ENCODE measurements at places on chromosomes 3 and 15.
A peak's percentile ranks its signal among the peaks of the same experiment; 100 is the strongest.

DNA sequence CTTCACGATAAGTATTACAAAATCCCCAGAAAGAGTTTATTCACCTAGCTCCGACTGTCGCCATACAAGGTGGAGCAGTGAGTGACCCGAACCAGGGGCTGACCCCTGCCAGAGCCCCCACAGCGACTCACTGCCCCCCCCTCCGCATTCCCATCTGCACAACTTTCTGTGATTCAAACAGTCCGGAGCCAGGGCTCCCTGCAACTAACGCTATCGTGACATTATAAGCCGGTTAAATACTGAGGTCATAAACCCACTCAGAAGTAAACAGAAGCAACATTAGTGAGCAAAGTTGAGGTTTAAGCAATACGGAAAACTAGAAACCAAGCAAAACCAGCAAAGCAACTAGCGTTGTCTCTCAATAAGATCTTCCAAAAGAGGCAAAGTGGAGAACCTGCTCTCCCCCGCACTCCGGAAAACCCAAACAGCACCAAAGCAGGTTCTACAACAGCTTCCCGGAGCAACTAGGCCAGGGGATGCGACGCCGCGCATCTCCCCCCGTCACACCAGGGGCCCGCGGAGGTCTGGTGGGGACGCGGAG, 642 bp downstream of the SCAP start:
- no peak for DNase-seq

DNA sequence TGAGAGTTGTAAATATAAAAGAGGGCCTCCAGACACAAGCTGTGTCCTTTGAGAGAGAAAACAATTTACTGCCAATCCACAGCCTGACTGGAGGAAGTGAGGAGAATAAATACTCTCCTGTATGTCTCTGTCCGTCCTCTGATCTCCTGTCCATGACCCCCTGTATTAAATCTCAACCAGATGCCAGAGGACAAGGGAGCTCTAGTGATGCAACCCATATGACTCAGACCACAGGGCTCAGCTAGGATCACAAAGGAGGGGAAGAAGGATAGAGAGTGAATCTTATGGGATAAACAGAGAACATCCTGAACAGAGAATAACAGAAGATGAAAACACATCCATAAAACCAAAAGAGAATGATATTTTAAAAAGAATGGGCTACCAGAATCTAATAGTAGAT, 482.6 kb downstream of the PLOD2 start:
- DNase-seq = no peak

GRCh38 chr3:10453431-10454163, 51.8 kb downstream of the ATP2B2 start:
- no peak for DNase-seq

DNA sequence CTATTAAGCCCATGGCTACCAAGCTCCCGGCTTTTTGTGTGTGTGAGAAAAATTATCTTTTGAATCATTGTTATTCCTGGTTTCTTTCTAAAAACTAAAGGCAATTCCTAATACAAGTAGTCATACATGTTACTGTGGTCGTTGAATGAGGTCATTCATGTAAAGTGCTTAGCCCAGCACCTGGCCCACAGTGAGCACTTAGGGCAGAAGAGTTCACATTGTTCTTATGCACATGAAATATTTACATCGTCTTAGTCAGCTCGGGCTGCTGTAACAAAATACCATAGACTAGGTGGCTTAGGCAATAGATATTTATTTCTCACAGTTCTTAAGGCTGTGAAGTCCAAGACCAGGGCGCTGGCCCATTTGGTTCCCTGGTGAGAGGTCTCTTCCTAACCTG, 216.1 kb downstream of the SHQ1 start:
- DNase-seq = no peak

DNA sequence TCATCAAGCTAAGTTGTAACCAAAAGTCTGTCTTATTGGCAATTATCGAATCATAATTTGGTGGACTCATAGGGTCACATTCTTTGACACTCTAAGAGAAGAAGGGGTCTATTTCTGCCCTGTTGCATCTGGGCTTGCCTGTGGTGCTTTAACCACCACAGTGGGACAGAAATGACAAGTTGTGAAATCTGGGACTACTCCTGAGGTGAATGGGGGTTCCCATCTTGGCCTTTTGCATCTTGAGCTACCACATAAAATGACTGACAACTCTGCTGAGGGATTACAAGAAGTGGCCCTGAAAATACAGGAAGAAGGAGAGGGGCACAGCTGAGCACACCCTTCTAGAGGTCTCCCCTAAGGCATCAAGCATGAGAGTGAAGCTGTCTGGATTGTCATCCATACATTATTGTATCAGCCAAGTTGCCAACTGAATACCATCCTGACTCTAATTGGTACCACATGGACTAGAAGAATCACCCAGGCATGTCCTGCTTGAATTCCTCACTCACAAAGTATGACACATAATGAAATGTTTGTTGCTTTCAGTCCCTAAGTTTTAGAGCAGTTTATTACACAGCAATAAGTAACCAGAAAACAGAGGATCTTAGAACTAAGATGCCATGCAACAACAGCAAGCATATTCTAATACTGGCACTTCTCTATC, 306.5 kb downstream of the ROBO1 start:
- DNase-seq = no peak

GRCh38 chr15:52331490-52332240, 36.1 kb upstream of the MYO5C start:
- DNase-seq = no peak

- no peak for DNase-seq
These were observed 34.9 kb upstream of the NRROS start for GRCh38 chr3:196604548-196604947.

DNA sequence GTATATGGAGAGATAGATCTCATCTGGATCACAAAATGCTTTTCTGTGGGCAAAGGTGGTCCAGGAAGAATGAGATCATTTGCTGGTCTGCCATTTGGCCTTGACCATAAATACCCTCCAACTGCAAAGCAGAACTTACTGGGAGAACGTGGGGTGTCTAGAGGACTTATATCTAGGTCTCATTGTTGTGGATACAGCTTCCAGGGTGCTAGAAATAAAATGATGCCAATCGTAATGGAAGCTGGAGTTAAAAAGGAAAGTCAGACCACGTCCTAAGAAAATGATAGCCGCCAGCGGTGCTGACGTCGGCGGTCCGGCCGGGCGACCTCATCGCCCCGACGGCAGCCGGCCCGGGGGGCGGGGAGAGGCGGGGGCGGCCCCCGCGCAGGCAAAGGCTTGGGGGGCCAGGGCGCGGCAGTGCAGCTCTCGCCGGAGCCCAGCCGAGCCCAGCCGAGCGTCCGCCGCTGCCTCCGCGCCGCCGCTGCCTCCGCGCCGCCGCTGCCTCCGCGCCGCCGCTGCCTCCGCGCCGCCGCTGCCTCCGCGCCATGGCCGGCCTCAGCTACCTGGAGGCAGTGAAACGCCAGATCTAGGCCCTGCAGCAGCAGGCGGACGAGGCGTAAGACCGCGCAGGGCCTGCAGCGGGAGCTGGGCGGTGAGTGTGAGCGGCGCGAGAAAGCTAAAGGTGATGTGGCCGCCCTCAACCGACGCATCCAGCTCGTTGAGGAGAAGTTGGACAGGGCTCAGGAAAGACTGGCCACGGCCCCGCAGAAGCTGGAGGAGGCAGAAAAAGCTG, 89.5 kb downstream of the EOMES start:
- peak; percentile 18 for DNase-seq

DNA sequence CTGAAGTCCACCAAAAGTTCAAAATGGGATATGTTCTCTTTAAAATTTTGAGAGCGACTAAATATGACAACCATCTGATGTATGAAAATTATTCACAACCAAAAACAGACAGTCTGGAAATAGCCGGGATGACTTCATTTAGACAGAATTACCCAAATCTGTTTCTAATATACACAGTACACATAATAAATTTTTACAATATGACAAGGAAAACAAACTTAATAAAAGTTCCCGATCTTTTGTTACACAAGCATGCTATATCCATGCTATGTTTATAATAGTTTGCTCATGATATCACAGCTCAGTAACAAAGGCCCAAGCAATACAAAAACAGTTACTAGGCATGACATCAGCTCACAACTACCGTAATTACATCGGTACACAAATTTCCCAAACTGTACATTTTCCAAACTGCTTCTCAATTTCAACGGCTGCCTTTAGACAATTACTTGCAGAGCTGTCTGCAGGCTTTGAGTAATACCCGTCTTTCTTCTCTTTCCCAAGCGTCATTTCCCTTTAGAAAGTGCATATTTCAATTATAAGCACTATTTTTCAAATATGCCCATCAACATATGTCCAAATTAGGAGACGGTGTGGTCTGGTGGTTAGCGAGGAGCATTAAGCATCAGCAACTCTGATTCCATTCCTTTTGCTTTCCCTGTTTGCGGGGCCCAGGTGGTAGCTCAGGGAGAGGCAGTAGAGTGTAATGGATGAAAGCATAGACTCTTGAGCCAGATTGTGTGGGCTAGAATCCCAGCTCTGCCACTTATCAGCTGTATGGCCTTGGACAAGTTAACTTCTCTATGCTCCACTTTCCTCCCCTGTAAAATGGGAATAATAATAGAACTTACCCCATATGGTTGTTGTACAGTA, 481.2 kb downstream of the FOXP1 start:
- peak; percentile 94 for DNase-seq

GRCh38 chr3:38018296-38019266, 10.9 kb downstream of the PLCD1 start:
- DNase-seq = no peak

DNA sequence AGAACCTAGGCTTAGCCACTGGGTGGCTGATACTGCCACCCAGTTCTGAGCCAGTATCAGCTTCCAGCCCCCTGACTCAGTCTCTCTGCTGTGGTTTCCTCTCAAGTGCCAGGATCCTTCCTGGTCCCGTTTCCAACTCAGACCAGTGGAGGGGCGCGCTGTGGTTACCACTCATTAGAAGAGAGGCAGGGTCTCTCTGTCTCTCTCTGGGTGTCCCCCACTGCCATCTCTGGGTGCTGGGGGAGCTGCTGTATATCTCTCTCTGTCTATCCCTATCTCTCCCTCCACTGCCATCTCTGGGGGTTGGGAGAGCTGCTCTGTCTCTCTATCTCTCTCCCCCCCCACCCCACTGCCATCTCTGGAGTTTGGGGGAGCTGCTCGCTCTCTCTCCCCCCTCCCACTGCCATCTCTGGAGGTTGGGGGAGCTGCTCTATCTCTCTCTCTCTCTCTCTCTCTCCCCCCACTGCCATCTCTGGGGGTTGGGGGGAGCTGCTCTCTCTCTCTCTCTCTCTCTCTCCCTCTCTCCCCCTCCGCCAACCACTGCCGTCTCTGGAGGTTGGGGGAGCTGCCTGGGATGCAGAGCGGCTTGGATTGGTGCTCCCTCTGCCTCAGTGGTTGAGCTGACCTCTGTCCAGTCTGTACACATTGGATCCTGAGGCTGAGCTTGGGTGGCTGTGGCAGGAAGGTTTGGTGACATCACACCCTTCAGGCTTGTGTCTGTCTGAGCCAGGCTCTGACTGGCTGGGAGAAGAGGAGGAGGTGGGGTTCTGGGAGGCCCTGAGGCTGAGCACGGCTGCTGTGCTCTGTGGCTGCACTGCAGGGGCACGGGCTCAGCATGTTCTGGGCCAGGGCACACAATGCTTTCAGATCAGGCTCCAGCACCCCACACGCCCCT, 98.9 kb downstream of the APBA2 start:
- no peak for DNase-seq

- DNase-seq = peak; percentile 10
These were observed 27.7 kb upstream of the DCP1A start for GRCh38 chr3:53375019-53375418.

DNA sequence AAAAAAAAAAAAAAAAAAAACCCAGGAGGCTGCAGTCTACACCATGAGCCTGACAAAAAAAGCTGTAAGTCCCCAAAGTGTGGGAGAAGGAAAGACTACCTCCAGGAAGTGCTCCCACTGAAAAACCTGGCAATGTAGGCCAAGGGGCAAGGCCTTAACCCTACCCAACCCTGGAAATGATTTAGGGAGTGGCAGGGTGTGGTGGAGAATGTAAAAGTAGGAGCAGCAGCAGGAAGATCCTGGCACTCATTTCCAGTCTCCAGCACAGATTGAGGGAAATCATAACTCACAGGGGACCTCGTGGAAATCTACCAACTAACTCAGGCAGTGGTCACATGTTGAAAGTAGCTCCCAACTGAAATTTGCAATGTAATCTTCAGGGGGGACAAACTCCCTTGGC, 839.5 kb downstream of the EPHA3 start:
- no peak for DNase-seq

Data from AG09319 (cell line).